ENCODE measurements at places on chromosomes 12 and 14. TPM values are rescaled to one million over a fixed set of nuclear protein-coding genes. Genes with fewer than 3 reads are reported as not detected.

NDRG2 gene
- total RNA-seq = 117 TPM

RFX4 gene
- total RNA-seq = 6.4 TPM

AMDHD1 gene
- 0.25 TPM for total RNA-seq

CCDC38 gene
- total RNA-seq = not detected

All from temporal lobe (tissue), 4 donors.